ENCODE measurements at places on chromosomes 4 and X.

DNA sequence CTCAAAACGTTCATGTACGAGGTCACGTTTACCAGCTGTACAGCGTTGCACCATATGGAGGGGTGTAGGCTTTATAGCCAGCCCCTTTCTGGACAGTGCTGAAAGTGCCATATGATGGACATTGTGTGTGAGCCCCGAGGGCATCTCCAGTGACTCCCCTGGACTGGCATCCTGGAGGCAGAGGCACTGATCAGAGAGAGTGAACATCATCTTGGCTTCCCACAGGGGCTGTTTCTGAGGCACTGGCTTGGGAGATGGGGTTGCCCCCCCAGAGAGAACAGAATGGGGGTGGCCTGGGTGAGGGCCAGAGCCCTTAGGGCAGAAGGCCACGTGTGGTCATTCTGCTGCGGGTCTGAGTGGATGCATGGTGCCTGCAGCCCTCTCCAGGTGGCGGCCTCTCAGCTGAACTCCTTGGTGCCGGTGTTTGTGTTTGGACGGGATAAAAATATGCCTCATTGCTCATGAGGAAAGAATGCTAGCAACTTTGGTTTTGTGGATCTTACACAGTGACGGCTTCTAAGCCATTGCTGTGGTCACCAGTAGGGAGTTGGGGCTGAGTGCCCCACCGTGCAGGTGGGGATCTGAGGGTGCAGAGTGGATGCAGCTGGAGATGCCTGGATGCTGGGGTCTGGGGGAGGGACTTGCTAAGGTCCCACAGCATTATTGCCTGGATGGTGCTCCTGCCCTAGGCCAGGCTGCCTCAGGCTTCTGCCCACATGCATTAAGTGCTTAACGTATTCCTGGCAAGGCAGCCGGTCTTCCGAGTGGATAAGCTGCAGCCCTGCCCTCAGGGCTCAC is 3.4 kb downstream of the WFS1 start:
- peak; percentile 51 for DNase-seq

- DNase-seq = no peak
Observed at GRCh38 chrX:105636667-105637066, 185.7 kb upstream of the NRK start.

DNA sequence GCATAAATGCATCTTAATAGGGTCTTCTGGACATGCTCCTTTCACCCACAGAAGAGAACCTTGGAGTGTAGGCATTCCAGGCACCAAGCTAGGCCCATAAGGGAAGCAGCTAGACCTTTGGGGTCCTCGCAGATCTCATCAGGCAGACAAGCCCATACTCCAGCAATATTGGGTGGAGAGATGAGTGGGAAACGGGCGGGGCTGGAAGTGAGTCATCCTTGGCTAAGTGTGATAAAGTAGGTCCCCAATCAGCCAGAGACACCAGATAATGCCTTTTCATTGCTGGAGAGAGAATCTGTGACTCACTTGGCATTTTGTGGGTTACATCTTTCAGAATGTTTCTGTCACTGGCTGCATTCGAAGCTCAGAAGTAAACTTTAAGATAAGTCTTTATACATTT is 133.3 kb upstream of the MBNL3 start:
- no peak for DNase-seq

DNA sequence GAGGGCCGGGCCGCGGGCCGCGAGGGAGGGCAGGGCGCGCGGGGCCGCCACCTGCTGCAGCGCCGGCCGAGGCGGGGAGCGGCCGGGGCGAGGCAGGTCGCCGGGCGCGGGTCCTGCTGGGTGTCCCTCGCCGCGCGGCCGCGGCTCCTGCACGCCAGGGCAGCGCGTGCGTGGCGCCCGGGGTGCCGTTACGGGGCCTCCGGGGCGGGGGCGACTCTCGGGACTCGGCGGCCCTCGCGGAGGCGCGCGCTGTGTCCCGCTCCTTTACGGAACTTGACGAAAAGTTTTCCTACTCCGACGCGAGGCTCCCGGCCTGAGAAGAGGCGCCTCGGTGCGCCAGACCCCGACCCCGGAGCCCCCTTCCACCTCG is 329 bp downstream of the TBC1D14 start:
- DNase-seq = no peak

DNA sequence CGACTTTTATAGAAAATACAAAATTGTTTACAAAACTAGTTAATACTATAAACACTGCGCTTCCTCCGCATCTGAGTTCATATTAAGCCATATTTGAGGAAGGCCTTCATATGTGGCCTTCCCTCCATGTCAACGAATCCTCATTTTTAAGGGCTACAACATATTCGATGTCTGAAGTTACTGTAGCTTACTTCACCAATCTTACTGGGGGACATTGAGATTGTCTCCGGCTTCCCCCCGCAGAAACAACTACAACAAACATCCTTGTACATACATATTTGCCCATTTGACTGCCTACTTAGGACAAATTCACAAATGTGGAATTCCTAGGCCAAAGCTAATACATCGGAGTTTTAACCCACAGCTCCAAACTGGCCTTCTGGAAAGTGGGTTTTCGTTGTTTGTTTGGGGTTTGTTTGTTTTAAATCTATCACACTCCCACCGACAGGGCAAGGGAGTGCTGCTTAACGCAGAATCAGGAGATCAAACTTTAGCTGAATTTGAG is 581 bp upstream of the FAM114A1 start:
- no peak for DNase-seq

- DNase-seq = no peak
Observed at GRCh38 chr4:173398220-173398619, 696 bp downstream of the SCRG1 start.

DNA sequence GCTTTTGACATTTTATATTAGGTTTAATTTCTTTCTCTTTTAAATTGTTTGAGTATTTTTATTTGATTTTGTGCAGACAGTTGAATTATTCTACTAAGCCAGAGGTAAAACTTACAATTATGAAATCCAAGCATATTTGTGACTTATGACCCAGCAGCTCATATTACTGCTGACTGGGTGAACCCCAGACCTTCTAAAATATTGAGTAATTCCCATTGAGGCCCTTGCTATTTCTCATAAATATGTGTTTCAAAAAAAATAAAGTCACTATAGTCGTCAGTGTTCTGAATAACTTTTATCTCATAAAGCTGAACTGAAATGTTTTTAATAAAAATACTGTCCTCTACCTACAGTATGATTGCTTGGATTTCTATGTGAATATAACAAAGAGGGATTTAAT is 303.1 kb downstream of the IQCM start:
- DNase-seq = no peak

DNA sequence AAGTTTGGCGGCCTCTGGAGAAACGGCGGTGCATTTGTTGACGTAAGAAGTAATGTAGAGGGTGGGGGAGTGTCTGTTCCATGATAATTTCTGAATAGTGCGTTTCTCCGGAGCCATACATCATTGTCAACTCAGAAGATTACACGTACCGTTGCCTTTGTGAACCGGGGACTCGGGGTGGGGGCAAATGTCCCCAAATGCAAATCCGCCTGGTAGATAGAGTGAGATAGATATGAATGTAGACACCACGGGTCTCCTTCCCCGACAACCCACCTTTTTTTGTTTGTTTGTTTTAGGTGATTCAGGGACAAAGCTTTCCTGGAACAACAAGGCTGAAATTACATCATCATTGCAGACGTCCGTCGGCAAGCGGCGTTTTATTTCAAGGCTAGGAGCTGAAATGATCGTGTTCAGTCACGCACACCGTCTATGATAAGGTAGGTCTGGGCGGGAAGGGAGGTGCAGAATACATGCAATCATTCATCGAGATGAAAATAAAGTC is 96.0 kb upstream of the PPP2R3B start:
- DNase-seq = no peak

DNA sequence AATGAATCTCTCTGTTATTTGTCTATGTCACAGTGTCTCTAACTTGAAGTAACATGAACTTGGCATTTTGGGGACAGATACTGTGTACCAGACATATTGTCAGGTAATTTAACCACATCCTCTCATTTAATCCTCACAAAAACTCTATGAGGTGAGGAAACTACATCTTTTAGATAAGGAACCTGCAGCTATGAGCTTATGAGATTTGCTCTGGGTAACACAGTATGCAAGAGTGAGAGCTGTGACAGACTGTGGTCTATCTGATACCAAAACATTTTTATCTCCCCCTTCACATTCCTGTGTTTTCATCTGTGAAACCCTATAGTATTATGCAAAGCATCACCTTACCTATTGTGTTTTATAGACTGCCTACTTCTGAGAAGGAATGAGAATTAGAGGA is 58.4 kb upstream of the HS3ST1 start:
- no peak for DNase-seq

DNA sequence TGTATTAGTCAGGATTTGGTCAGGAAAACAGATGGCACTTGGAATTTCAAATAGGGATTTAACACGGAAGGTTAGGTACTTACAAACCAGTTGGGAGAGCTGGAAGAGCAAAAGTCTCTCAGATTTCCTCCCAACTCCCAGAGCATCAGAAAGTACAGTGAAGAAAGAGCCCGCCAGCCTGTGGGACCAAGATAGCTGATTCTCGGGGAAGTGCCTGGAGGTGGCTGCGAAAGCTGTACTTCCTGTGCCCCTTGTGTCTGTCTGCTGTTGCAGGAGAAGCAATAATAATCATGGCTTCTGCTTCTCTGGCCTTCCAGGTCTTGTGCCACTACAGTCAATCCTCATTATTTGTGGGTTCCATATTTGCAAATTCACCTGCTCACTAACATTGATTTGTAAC is 221.0 kb upstream of the BCOR start:
- no peak for DNase-seq

GRCh38 chrX:135000516-135000915 is 9.7 kb downstream of the SMIM10 start:
- DNase-seq = no peak

DNA sequence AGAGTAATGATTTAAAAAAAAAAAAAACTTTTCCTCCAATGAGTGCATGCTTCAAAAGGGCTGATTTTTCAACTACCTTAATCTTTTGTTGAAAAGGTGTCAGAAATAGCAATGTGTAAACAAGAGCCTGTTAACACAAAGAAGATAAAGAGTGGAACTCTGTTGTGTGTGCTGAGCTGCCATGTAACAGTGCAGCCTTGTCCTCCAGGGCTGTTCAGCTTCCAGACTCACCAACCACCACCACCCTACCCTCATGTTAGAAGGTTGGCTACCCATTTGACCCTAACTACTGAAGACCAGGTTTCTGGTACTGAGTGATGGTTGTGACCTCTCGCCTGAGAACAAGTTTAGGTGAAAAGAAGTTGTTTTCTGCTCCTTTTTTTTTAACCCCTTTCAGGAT is 222.8 kb upstream of the TEX13C start:
- DNase-seq = no peak

GRCh38 chr4:29467044-29467717 is 1253.0 kb upstream of the PCDH7 start:
- no peak for DNase-seq

- DNase-seq = no peak
Observed at GRCh38 chr4:168887809-168888208, 122.2 kb downstream of the CBR4 start.

- DNase-seq = no peak
Observed at GRCh38 chr4:2079926-2080325, 20.8 kb downstream of the NAT8L start.

- no peak for DNase-seq
Observed at GRCh38 chrX:1011691-1012283, 200.7 kb downstream of the CRLF2 start.

DNA sequence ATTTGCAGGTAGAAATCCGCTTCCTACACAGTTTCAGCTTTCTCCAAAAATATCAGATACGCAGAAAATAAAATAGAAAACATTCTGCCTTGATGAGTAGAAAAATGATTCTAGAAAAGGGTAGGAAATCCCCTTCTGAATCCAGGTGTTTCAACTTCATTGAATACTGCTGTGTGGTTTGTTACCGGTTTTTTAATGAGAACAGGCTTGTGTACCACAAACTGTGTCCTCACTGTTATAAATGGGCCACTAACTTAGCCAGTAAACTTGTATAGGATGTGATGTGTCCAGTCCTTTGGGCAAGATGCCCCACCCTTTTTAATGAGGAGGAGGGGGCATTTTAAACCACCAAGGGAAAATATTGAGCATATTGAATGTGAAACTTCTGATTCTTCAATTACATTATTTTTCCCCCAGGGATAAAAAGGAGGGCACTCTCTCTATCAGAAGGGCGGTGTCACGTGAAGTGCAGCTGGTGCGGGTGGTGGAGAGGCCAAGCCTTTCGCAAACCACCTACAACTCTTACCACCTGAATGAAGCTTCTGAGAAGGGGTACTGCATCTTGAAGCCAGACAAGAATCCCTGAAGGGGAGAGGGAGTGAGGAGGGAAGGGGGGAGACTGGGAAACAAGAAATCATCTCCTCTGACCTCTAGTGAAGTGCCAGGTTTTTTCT is 4.5 kb downstream of the CXXC4 start:
- no peak for DNase-seq

DNA sequence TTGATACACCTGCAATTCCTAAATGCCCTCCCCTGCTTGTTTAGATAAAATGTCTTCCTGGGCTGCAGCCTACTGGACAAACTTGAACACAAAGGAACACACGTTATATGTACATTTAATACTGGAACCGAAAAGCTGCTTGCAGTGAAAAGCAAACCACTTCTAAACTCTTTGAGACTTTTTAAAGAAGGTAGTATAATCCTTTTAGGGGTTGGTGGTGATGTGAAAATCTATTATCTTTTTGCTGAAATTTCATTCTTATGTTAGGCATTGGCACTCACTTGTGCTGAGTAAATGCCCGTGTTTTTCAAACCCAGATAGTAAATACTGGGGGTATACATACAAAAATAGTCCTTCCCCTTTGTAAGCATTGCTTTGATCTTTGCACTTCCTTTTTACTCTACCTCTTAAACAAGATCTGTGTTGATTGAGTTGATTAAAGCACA is 2.2 kb downstream of the NFKB1 start:
- no peak for DNase-seq

- DNase-seq = no peak
Observed at GRCh38 chrX:16119353-16120220, 3.8 kb upstream of the GRPR start.

DNA sequence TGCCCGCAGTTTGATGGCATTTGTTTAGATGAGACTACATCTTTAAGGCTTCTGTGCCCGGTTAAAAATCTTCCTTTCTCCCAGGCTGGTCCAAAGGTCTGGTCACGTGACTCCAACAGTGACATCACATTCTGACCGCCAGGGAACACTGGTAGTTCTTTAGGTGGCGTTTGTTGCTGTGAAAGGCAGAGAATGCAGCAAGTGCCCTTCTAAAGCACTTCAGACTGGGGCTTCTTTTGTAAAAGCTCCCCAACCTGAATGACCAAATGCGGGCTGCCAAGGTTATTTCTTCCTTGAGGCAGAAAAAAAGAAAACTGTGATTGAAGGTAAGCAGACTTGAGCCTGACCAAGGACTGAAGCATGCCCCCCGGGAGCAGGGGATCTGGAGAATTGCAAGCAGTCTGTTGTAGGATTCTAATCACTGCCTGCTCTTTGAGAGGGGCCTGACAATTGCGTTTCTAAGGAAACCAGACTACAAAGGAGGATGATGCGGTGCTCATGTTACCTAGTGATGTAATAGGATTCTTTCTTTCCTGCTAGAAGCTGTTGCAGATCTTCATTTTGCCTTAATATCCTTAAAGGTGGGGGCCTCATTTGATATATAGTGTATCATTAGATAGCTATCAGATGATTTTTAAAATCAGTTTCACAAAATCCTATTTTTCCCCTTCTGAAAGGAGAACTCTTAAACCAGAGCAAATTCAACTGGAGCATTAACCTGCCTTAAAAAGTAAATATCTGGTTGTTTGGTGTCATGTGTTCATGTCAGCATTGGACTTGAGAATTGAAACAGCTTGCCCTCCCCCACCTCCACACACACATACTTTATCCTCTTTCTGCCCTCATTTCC is 133.1 kb downstream of the AKAP4 start:
- DNase-seq = peak; percentile 3

GRCh38 chr4:162804351-162804924 is 362.3 kb downstream of the NAF1 start:
- DNase-seq = no peak
